CD8-positive, alpha-beta memory T cell (primary cell): ENCODE measurements at places on chromosomes 6 and 20. TPM values are rescaled to one million over a fixed set of nuclear protein-coding genes. Genes with fewer than 3 reads are reported as not detected.

DNA sequence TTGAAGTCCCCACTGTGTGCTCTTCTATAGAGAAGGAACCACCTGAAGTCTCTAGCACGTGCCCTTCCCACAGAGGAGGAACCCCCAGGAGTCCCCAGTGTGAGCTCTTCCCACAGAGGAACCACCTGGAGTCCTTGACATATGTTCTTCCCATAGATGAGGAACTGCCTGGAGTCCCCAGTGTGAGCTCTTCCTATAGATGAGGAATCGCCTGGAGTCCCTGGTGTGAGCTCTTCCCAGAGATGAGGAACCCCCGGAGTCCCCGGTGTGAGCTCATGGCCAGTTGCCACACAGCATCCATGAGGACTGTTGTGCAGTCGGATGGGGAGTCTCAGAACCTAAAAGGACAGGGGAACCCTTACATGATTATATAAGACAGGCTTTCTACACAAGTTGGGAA is 158.1 kb upstream of the THBS2 start:
- no peaks in the 10 kb centered on the region for H3K4me1 ChIP-seq
- H3K27ac ChIP-seq: no peak overlapping the region
- no peak for DNase-seq
- no peaks in the 10 kb centered on the region for H3K27me3 ChIP-seq
- H3K36me3 ChIP-seq: no peaks in the 10 kb centered on the region
- no peak overlapping the region for H3K4me3 ChIP-seq

DNA sequence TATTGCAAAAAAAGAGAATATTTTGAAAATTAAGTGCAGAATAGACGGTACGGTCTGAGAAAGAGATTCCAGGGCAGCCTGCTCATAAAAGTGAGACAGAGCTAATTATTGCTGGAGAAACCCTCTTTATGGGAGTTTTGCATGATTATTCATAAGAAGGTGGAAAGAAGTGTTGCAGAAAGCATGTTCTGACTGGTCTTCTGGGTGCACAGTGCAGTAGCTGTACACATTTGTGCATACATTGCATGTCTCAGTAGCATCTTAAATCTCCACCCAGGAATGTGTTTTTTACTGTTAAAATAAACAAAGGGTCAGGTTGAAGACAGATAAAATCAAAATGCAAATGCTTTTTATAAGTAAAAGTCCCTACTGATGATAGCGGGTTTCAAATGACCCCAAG is 1813.6 kb upstream of the DEFB115 start:
- no peaks in the 10 kb centered on the region for H3K36me3 ChIP-seq
- H3K4me3 ChIP-seq: no peak overlapping the region
- H3K27ac ChIP-seq: no peak overlapping the region
- H3K4me1 ChIP-seq: no peaks in the 10 kb centered on the region
- no peaks in the 10 kb centered on the region for H3K27me3 ChIP-seq

- no peaks in the 10 kb centered on the region for H3K27me3 ChIP-seq
- no peak overlapping the region for H3K27ac ChIP-seq
- no peak for DNase-seq
- no peaks in the 10 kb centered on the region for H3K4me1 ChIP-seq
- no peaks in the 10 kb centered on the region for H3K36me3 ChIP-seq
Observed at GRCh38 chr6:35128496-35128895, 12.6 kb downstream of the TCP11 start.

GRCh38 chr20:42309050-42309449 is 690.9 kb upstream of the CHD6 start:
- H3K27me3 ChIP-seq: no peaks in the 10 kb centered on the region
- no peak for DNase-seq
- H3K4me1 ChIP-seq: no peaks in the 10 kb centered on the region
- H3K4me3 ChIP-seq: no peak overlapping the region
- H3K36me3 ChIP-seq: no peaks in the 10 kb centered on the region
- H3K27ac ChIP-seq: no peak overlapping the region

DNA sequence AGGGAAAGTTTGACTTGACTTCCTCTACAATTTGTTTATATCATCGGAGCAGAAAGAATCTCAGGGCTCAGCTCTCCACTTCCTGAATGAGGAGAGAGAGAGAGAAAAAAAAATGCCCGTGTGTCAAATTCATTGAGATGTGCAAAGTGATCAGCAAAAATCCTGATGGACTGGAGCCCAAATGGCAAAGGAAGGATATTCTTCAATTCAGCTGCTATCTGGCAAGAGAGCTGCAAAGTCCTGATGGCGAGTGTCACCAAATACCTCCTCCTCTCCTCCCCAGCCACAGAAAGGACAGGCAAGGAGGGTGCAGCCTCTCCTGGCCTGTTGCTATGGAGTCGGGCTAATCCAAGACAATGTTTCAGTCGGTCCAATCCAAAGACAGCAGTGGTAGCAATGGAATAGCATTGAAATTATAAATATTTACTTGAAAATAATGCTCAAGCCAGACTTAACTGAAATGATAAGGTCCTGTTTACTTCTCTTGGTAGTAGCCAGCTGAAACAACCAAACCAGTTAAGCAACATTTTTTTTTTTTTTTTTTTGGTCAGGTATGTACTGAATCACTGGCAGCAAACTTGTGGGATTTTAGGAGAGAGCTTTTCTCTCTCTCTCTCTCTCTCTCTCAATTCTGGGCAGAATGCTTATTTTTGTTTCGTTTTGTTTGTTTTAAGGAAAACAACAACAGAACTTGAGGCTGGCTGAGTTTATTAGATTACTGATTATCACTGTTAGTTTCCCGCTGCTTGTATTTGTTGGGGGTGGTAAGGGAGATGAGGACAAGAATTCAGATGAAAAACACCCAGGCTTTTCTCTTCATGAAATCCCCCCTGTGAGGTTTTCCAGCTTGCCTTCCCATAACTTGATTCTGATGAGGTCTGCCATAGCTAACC is 204.2 kb downstream of the BCAS1 start:
- no peak overlapping the region for H3K27ac ChIP-seq
- H3K27me3 ChIP-seq: no peaks in the 10 kb centered on the region
- H3K4me1 ChIP-seq: peaks cover 55% of the 10 kb centered on the region
- DNase-seq: no peak
- H3K4me3 ChIP-seq: peak overlapping the region; percentile 46

- no peak overlapping the region for H3K27ac ChIP-seq
- H3K4me3 ChIP-seq: no peak overlapping the region
- peaks cover 39% of the 10 kb centered on the region for H3K36me3 ChIP-seq
- H3K4me1 ChIP-seq: no peaks in the 10 kb centered on the region
Observed at GRCh38 chr6:8087870-8088754, 14.2 kb downstream of the EEF1E1 start.

DNA sequence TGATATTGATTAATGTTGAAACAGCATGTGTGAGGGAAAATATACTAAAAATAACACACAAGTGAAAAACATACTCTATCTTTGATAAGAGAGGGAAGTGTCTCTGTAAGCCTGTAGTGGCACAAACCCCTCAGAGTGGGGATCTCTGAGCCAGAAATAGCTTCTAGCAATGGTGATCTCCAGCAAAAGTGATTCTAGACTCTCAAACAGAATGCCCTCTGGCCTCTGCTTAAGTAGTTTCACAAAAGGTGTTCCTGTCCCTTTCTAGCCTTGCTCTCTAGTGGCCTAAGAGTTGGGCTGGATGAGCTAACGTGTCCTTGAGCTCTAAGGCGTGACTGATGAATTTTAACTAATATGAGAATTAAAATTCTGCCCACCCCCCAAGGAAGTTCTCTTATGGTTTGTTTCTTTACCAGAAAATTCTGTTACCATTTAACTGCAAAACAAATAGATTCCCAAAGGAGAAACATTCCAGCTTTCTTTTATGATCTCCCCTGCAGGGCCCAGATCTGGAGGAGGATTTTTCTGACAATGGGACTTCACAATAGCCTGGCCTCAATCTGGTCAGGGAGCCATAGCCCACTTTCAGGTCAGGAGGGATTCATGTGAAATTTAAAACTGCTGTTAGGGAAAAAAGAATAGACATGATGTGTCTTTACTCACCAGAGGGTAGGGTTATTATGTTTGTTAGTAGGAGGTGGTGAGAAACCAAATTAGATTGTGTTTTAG is 182.5 kb upstream of the LAMP5 start:
- no peak for DNase-seq
- no peaks in the 10 kb centered on the region for H3K4me1 ChIP-seq
- H3K27me3 ChIP-seq: no peaks in the 10 kb centered on the region
- H3K4me3 ChIP-seq: no peak overlapping the region
- H3K27ac ChIP-seq: no peak overlapping the region
- H3K36me3 ChIP-seq: no peaks in the 10 kb centered on the region

GRCh38 chr6:9659848-9660247 is 755.0 kb downstream of the TFAP2A start:
- no peak overlapping the region for H3K4me3 ChIP-seq
- DNase-seq: no peak
- no peaks in the 10 kb centered on the region for H3K36me3 ChIP-seq
- H3K4me1 ChIP-seq: no peaks in the 10 kb centered on the region
- no peak overlapping the region for H3K27ac ChIP-seq

PHACTR3 gene
- total RNA-seq: not detected

MPIG6B gene
- total RNA-seq: not detected

CLIC1 gene
- 377 TPM for total RNA-seq
